ENCODE measurements at places on chromosomes 7 and 10.

- DNase-seq, result no peak
Measured at GRCh38 chr7:80078159-80078731, 56.4 kb upstream of the GNAI1 start.

GRCh38 chr10:100057948-100058347 lies 23.7 kb downstream of the CPN1 start:
- no peak for DNase-seq

- no peak for DNase-seq
Measured at GRCh38 chr10:43110338-43111071, 27.7 kb upstream of the CSGALNACT2 start.

DNA sequence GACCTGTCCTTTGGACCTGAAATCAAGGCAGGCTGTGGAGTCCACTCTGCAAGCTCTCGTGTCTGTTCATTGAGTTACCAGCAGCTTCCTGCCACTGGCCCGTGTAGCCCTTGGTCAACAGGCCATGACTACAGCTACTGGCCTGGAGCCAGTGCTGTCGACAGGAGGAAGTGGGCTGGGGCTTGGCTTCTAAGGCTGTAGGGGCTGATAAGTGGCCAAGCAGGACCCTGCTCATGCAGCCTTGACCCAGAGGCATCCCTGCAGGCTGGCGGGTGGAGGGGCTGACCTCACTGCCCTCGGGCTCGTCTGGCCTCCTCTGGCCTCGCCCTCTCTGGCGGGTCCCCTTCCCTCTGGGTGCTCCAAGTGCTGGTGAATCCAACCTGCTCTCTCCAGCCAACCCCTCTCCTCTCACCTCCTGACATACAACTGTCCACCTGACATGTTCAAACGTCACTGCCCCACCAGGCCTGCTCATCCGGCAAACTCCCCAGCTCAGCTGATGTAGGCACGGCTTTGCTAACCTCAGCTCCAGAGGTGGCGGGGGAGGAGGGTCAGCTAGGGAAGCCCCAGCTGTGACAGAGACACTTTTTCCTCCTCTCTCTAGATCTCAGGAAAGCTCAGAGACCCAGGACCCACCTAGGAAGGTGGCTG lies 188.6 kb upstream of the LYZL2 start:
- no peak for DNase-seq

DNA sequence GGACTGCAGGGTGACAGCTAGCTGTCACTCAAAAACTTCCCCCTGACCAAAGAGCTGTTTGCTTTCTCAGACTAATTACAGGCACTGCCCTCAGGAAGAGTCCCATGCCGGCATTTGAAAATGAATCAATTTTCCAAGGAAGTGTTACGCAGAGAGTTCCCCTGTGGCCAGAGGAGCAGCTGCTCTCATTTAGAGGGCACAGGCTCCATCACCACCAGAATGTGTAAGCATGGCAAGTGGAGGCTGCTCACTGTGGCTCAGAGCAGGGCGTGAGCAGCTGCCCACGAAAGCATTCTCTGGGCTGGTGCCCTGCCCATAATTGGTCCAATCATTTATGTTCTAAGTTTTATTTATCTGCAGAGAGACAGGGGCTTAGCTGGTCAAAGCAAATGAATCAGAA lies 202.2 kb downstream of the RAMP3 start:
- DNase-seq, result no peak

- peak; percentile 22 for DNase-seq
Measured at GRCh38 chr10:10911471-10911921, 106.2 kb upstream of the CELF2 start.
